AG10803 (cell line): ENCODE measurements at places on chromosomes 2 and 18.

DNA sequence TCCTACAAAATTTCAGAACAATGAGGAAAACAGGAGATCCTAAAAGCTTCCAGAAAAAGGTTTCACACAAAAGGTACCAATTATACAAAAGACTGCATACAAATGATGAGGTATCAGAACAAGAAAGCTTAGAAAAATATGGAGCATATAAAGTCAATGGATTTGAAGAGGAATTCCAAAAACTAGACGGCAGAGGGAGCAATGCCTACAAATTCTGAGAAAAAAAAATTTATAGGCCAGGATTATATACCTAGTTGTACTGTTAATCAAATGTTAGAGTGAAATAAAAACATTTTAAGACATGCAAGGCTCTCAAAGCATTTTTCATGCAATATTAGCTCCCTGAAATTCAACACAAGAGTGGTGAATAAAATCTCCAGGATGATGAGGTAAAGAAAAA, 106.2 kb downstream of the ZRANB3 start:
- DNase-seq: peak; percentile 3

DNA sequence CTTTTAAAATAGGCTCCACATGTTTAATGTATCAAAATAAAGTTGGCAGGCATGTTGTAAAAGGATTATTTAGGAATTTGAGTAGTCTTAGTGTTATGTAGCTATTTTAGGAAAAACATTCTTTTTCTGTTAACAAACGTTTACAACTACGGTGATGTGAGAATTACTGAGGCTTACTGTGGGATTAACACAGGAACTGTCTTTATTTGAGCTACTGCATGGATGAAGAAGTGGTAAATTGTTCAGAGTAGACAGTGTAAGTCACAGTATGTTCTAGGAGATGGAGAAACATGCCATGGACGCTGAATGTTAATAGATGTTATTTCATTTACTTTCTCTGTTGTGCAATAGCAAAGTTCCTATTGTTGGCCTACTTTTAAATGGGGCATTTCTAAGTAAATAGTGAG, 1.6 kb downstream of the PPM1B start:
- peak; percentile 56 for DNase-seq

DNA sequence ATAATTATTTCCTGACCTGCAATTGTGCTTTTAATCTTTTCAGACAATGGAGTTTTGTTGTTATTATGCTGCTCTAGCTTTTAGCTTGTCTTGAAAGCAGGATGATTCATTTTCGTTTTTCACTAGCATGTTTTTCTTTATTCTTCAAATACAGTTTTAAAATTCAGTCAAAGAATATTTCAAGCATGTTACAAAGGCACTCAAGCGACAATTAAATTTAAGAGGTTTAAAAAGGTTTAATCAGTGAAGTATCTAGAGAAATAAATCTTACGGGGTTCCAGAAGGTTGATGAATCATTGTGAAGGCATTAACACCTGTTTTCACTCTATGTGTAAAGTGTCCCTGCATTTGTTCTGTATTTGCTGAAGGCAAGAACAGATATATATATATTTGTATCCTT, 390.7 kb upstream of the TMEFF2 start:
- DNase-seq: no peak

- peak; percentile 78 for DNase-seq
Measured at GRCh38 chr2:175840256-175840655, 161.8 kb downstream of the LNPK start.

- peak; percentile 93 for DNase-seq
Measured at GRCh38 chr2:20450201-20450999, 3.5 kb downstream of the RHOB start.

DNA sequence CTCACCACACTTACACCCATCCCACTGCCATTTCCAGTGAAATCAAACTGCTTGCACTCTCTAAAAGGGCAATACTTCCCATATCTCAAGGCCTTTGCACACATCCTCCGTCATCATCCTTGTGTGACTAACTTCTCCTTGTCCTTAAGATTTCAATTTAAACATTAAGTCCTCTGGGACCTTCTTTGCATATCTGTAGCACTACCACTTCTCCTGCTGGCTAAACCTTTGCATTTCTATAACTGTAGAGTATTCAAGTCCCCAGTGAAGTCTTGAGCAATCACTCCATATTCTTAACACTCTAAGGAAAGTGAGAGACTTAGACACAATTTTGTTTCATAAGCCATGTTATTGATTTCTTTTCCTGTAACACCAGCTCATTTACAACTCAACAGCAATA, 136.8 kb upstream of the EPHA4 start:
- no peak for DNase-seq

DNA sequence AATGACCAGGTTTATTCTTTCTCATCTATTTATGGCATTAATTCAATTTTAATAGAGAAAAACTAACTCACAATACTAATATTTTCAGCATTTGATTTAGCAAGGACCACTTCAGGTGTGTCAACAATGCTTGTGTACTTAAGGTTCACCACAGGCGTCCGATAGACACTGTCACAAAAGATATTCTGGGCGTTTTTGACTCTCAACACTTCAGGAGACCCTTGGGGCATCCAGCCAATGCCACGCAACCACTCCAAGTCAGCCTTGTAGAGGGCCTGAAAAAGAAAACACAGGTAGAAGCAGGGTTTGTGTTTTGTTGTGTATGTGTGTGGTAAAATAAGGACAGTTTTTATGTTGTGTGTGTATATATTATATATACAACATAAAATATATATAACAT, 158.2 kb downstream of the NEB start:
- no peak for DNase-seq

DNA sequence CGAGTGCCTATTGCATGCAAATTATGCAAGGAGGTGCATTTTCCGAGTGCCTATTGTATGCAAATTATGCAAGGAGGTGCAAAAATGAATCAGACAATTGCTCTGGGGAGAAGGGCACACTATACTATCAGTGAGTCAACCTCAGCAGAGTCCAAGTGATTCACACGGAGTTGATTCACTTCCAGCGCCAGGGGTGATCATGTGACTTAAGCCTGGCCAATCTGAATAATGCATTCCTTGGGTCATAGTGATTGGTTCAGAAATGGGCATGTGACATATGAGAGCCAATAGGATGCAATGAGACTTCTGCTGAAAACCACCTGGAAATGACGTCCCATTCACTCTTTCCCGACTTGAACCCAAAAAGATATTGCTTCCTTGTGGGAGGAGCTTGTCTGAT, 152.2 kb downstream of the DAW1 start:
- no peak for DNase-seq

DNA sequence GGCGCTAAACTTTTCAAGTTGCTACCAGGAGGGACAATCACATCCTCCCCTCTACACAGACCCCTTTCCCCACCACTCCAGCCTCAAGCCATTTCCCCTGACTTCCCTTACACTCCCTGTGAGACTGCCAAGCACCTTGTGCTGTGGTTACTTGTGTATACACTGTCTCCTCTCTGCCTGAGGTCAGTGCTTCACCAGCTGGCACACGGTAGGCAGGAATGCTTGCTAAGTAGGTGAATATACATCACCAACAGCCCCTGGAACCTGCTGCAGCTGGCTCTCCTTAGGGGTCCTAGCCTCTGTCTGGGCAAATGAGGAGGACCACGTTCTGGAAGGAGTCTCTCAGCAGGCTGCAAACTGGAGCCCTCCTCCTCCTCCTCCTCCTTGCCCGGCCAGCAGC, 38.3 kb upstream of the ACAA2 start:
- DNase-seq: no peak

DNA sequence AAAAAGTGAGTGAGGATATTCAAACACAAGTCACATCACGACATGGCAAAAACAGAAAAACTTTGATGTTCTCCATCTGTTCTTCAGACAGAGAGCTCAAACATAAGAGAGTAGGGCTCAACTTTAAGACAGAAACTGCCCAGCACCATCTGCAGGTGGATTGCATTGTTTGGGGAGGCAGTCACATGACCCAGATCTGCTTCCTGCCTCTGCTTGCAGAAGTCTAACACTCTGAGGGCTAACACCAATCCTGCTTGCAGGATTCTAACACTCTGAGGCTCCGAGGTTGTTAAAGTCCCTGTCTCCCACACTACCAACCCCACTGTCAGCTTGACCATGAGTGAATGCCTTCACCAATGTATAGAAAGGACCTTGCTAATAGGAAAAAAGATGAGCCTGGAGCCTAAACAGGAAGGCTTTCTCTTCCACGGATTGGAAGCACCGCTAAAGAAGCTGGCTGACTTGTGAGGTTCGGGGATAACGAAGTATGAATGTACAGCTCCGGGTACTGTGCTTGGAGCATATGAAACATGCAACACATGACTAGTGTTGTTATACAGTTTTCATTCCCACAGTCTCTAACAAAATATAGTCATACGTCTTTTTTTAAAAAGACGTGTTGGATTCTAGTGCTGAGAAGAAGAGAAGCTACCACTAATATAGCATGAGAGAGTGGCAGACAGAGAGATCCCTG, 176.6 kb upstream of the CREB1 start:
- DNase-seq: peak; percentile 49

GRCh38 chr18:9643549-9643948, 29.2 kb upstream of the PPP4R1 start:
- peak; percentile 99 for DNase-seq

- peak; percentile 52 for DNase-seq
Measured at GRCh38 chr18:10128921-10129501, 215.2 kb downstream of the VAPA start.

DNA sequence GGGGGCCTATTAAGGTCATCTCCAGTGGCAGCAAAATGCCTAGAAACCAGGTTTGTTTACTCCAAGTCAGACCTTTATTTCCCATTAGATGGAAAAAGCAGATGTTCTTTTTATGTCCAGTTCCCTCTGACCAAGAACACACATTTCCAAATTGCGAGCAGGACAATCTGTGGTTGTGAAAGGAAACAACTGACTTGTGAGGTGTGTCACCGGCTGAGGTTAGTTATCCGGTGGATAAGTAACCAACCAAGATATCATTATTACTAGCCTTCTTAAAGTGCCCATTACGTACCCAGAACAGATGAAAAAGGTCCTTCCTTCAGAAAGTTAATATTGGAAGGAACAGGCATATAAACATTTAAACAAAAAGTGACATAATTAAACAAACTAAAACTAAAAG, 112.9 kb downstream of the THADA start:
- DNase-seq: peak; percentile 58

GRCh38 chr18:12657684-12658425, at the start of gene SPIRE1:
Gene SPIRE1, minus strand, starts transcription at chr18:12658107. Its CDS starts 241 bp downstream, at chr18:12657866.
- peak; percentile 75 for DNase-seq

- DNase-seq: peak; percentile 72
Measured at GRCh38 chr2:100018341-100019193, 123.8 kb downstream of the AFF3 start.

DNA sequence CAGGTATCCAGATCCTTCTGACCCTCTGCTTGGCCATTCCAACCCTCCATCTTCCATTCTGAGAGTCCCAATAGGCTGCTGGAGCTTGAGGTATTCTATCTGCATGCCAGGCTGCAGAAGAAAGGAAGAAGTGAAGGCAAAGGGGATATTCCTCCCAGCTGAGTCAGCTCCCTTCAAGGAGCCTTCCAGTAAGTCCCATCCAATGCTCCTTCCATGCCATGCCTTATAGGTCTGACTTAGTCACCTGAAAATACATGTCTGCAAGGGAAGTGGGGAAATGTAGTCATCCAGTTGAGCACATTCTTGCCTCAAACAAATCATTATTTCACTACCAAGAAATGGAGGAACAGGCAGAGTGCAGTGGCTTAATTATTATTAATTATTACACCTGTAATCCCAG, 464.6 kb downstream of the CNTNAP5 start:
- DNase-seq: no peak

GRCh38 chr2:240269380-240269779, 128.9 kb upstream of the OTOS start:
- no peak for DNase-seq

GRCh38 chr18:79786304-79786703, 11.4 kb upstream of the KCNG2 start:
- DNase-seq: no peak

DNA sequence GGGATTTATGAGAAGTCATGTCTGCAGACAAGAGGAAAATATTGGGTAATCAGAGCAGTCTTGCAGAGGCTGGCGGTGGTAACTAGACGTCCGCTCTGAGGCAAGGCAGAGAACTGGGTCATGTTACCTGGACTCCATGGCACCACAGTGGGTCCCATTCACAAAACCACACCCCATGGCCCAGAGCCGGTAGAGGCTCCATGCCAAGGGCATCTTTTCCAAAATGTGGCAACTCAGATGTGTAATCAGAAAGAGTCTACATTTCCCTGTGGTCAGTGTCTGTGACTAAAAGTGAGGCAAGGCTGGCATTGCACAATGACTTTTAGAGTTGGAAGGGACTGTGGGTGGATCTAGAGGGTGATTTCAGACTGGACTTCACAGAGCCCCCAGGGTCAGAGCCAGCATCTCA, 113.1 kb downstream of the MREG start:
- DNase-seq: peak; percentile 90

DNA sequence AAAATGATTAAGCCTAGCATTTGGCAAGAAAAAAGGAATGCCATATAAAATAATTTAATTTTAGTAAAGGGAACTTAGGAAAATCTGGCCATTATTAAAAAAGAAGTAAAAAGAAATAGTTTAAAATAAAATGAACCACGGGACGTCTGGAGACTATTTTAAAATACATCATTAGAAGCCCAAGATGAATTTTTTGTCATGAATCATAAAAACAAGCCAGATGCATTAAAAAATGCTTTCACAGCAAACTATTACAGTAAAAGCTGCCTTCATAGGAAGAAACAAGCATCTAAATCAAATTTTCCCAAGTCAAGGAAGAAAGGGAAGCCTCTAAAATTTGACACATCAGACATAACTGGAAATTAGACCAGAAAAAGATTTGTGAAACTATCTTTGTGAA, 33.0 kb downstream of the COL5A2 start:
- peak; percentile 65 for DNase-seq

DNA sequence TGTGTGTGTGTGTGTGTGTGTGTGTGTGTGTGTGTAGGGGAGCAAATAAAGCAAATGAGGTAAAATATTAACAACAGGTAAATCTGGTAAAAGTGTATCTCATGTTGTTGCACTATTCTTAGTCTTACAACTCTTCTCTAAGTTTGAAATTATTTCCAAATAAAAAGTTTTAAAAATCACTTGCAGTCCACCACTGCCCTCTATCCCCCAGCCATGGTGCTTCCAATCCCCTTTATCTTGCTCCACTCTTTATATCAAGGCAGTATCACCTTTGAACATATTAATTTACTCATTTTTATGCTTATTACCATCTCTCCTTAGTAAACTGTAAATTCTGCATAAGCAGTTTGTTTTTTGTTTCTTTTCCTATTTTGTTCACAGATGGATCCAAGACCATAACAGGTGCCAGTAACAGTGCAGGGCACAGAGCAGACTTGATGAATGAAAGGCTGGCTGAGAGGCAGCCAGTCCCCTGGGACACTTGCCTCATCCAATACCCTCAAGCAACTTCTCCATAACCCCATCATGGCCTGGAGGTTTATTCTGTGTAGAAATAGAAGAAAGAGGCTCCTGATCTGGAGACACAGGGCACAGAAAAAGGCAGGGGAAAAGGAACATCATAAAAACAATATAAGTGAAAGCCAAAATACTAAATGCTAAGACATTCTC, 67.6 kb downstream of the LDAH start:
- DNase-seq: no peak

GRCh38 chr2:15076668-15077067, 444.2 kb downstream of the LRATD1 start:
- DNase-seq: no peak

GRCh38 chr2:125224830-125225229, 1199.7 kb downstream of the CNTNAP5 start:
- DNase-seq: no peak
